ENCODE measurements at places on chromosomes 5 and 9. TPM values are rescaled to one million over a fixed set of nuclear protein-coding genes. Genes with fewer than 3 reads are reported as not detected.

Gene NR2F1
- not detected for total RNA-seq

Gene IL13
- total RNA-seq = not detected

Gene GLIPR2
- 5.1 TPM for total RNA-seq

Gene PKD2L2
- not detected for total RNA-seq

Gene CCL19
- total RNA-seq = not detected

Gene NOXA1
- 0.59 TPM for total RNA-seq

Gene EPB41L4A
- 6.0 TPM for total RNA-seq

Gene MAMDC2
- 13.7 TPM for total RNA-seq

Gene ARHGEF39
- 16.8 TPM for total RNA-seq

Gene LPCAT1
- total RNA-seq = 263 TPM

Gene SPATA31D4
- total RNA-seq = not detected

Gene URM1
- total RNA-seq = 47.8 TPM

Gene SLC46A2
- not detected for total RNA-seq

Gene CARTPT
- not detected for total RNA-seq

Gene SPATA31A3
- total RNA-seq = not detected

Gene BNIP1
- total RNA-seq = 13.7 TPM

Gene SHISAL2B
- total RNA-seq = 3.9 TPM

Gene ETF1
- total RNA-seq = 136 TPM

Gene KIF12
- total RNA-seq = 4.3 TPM

Gene TMEM174
- not detected for total RNA-seq

Gene PDGFRB
- 11.3 TPM for total RNA-seq

Data from GM23338 (cell line).